Kidney (tissue), 22 donors: ENCODE measurements at places on chromosomes 3 and 15.

- no peak for DNase-seq
Observed at GRCh38 chr3:15795651-15796308, 2.0 kb downstream of the ANKRD28 start.

DNA sequence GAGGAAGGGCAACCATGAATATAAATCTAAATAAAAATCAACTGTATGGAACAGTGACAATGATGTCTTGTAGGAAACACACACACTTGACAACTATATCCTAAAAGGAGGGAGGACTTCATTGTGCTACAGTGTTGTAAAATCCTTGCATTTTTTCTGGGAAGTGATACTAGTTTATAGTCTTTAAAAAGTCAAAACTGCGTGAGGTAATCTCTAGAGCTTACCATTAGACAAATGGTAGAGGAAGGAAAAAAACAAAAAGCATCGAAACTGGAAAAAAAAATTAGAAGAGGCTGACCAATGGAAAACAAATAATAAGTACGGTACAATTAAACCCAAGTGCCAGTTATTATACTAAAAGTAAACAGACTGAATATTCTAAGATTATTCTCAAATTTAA lies 38.7 kb downstream of the CHSY1 start:
- DNase-seq, result no peak

- DNase-seq, result no peak
Observed at GRCh38 chr3:150428562-150428961, 20.5 kb downstream of the TSC22D2 start.

- DNase-seq, result no peak
Observed at GRCh38 chr3:10017636-10018292, 8.5 kb upstream of the FANCD2 start.

DNA sequence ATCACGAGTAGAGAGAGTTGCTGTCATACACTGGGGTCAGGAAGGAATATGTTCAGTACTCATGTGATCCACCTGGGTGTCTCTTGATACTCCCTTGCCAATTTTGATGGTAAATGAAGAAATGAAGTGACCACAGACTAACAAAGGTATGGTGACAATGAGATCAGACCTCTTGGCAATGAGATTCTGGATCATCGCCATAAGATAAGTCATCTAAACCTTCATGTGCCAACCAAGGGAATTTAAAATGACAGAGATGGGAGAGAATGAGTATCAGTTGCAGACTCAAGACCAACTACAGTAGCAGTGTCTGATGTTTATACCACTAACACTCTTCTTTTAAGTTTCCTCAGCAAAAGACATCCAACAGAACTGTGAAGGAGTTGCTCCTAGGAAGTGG lies 601.0 kb downstream of the MECOM start:
- DNase-seq, result no peak

DNA sequence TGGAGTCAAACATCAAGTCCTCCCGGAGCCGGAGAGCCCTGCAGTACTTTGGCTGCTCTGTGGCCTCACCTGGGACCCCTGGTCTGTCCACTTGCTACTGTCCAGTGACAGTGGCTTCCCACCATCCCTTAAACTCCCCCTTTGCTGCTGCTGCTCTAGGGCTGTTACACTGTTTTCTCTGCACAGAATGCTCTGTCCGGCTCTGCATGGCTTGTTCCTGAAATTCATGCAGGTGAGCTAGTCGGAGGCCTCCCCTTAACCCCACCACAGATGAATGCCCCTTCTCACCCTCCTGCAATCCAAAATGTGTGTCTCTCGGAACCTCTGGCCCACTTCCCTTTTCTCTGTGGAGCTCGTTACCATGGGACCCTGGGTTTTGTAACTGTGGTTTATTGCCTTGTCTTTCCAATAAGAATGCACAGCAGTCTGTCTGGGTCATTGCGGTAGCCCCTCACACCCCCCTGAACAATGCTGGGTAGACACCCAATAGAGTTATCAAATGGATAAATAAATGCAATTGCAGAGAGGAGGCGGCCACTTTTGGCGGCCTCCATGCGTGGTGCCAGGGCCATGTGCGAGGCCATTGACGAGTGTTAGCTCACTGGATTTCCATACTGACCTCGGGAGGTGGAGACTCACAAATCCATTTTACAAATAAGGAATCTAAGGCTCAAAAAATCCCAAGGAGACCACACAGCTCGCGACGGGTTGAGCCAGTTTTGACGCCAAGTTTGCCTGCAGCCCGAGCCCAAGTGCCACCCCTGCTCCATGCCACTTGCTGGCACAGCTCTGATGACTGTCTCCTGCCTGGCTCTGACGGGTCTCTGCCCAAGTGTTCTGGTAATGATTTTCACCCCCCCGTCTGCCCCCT lies 48.5 kb downstream of the RGMA start:
- no peak for DNase-seq

GRCh38 chr3:38039101-38039898 lies at the start of gene DLEC1:
TSS of gene DLEC1 (plus strand) at chr3:38039208. CDS start at chr3:38039226, 18 bp downstream.
- DNase-seq, result peak; percentile 69

DNA sequence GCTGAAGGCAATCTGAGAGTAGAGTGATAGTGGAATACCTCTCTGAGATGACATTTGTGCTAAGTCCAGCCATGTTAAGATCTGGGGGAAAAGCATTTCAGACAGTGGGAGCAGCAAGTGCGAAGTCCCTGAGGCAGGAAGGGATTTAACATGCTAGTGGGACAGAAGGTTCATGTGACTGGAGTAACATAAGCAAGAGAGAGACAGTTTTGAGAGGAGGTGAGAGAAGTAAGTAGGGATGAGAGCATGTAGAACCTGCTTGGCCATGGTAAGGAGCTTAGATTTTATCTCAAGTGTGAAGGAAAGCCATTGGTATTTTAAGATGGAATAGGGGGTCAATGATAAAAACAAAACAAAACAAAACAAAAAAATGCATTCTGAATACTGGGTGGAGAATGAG lies 358.6 kb upstream of the KCNH8 start:
- DNase-seq, result no peak

- no peak for DNase-seq
Observed at GRCh38 chr15:36671017-36671416, 91.6 kb downstream of the CDIN1 start.

GRCh38 chr15:44873103-44873502 lies 83.4 kb upstream of the TERB2 start:
- no peak for DNase-seq

GRCh38 chr3:121072133-121072532 lies 164.1 kb downstream of the STXBP5L start:
- DNase-seq, result no peak

GRCh38 chr3:149808209-149808829 lies 4.7 kb upstream of the RNF13 start:
- peak; percentile 67 for DNase-seq

DNA sequence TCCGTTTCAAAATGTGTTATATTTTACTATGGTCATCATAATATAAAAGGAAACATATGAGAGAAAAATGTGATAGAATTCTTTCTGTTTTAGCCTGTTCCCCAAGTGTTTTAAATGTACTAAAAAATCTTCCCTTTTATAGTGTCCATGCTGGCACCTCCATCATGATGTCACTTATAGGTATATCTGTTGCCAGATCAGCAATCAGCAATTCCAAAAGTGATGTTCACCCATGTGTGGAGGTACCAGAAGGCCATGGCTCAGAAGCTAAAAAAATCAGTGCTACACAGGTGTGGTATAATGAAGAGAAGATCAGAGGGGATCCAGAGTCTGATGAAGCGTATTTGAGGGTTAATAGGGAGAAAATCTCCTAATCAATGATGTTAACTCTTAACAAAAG lies 1.1 kb upstream of the GPR15 start:
- no peak for DNase-seq

GRCh38 chr3:8341821-8342247 lies 159.8 kb upstream of the LMCD1 start:
- peak; percentile 21 for DNase-seq

DNA sequence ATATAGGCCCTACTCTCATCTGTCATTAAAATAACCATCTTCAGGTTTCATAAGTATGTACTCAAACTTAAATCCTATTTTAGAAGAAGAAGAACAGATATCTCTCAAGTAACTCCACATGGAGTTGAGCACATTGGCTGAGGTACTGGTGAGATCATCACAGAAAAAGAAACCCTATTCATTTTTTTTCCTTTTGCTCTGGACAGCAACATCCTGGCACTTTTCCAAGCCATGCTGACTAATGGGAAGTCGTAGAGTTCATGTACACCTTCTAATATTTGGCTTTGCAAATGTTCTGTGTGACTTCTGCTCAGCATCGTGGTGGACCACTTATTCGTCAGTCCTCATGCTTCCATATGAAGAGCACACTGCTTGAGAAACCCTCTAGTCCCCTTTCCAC lies 336.0 kb upstream of the KCNH8 start:
- DNase-seq, result no peak

DNA sequence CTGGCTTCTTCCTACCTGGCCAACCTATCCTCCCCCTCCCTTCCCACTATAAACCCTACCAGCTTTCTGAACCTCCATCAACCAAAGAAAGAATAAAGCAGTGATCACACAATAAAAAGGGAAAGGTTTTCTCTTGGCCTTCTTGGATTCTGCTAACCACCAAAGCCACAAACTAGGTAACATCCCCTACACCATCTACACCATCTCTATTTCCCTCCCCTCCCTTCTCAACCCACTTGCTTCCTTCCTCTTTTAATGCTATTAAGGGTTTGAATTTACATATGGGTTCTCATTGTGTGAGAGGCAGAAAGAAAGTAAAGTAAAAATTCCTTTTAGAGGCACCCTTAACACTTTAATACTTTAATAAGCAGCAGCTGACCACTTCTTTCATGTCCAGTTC lies 25.8 kb upstream of the RSL24D1 start:
- DNase-seq, result no peak

- DNase-seq, result peak; percentile 8
Observed at GRCh38 chr3:124700880-124701684, 29.2 kb upstream of the UMPS start.

- no peak for DNase-seq
Observed at GRCh38 chr15:81295486-81296121, 28.3 kb downstream of the STARD5 start.

DNA sequence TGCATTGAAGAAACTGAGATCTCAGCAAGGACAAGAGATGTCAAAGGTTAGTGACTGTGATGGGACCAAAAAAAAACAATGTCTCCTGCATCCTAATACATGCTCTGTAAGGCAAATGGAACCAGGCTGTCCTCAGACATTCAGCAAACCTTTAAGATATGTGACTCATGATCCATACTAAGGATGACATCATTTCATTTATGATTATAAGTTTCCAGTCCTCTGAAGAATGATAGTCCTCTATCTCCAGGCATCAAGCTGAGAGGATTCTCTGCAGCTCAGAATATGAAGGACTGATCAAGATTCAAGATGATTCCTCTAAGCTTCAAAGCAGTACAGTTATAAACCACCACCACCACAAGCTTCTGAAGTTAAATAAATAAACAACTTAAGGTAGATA lies 47.6 kb downstream of the SSR3 start:
- no peak for DNase-seq

DNA sequence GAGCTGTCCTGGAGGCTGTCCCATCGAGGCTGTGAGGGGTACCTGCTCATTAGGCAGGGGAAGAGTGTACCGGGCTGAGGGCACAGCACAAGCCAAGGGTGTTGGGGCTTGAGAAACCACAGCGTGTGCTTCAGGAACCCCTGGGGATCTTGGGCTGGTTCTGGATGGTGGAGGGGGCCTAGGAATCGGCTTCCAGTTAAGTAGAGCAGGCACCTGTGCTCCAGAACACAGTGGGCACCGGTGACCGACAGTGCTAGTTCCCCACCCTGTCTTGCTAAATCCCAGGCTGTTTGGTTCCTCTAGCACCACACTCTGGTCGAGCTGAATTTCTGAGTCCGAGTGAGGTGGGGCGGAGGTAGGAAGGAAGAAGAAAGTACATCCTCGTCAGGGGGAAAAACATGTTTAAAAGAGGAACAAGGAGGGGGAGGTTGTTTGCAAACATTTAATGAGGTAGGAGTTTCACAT lies 29.1 kb downstream of the SLC6A6 start:
- no peak for DNase-seq

DNA sequence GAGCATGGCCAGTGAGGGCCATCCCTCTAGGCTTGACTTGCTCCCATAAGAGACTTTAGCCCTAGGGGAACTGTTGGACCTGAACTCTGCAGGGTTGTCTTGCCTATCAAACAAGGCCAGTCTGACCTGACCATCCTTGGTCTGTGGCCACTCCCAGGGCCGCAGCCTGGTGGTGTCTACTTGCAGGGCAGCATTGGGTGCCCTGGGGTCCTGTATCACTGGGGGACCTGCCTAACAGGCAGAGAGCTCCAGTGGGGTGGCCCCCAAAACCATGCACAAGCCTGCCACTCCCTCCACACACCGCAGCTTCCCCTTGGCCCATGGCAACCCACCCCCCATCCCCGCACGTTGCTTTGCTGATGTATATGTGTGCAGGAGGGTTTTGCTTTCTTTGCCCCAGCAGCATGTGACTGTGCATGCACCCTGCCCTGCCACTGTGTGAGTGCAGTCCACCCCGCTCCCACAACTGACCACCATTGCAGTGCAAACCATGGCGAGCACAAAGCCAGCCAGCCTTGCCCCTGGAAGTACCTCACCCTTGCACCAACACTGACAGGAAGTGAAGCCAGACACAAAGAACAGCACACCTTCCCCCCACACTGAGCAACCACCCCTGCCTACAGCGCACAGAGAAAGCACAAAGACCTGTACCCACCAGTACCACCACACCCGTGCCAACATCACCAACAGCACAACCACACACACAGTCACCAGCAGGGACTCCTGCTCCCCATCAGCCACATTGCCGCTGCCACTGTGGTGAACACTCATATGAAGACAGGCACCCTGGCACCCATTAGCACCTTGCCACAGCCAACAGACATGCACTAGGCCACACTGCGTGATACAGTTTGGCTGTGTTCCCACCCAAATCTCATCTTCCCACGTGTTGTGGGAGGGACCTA lies 88.8 kb downstream of the SENP7 start:
- no peak for DNase-seq

DNA sequence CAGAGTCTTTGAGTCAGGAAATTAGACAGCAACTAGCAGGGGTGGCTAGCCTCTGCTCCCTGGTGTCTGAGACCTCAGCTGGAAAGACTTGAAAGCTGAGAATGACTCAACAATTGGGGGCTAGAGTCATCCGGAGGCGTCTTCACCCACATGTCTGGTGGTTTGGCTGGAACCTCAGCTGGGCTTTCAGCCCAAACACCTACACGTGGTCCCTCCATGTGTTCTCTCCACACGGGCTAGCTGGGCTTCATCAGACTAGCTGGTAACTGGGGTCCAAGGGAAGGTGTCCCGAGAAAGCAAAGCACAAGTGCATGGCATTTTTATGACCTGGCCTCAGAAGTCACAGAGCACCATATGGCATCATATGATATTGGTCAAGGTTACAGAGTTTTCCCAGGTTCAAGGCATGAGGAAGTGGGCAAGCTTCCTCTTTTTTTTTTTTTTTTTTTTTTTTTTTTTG lies 19.9 kb upstream of the ABHD2 start:
- no peak for DNase-seq

DNA sequence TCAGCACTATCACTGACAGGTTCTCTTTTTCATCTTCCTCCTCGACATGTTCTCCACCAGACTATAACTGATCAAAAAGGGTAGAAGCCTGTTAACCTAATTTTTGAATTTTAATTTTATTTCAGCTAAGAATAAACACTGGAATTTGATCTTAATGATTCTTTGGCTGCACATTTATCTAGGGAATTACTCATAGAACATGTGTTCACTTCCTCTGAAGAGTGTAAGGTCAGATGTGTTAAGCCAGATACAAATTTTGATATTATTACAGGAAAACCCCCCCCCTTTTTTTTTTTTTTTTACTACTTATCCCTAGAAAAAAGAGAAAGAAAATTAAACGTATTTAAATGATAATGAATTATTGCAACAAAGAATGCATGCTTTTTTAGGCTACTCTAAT lies 15.0 kb downstream of the DCBLD2 start:
- DNase-seq, result no peak
